DMS79 (cell line): ENCODE measurements at places on chromosomes 4 and X.

GRCh38 chr4:3372264-3372932 lies 69.4 kb upstream of the HGFAC start:
- DNase-seq = no peak

GRCh38 chrX:14777525-14777924 lies 95.3 kb downstream of the FANCB start:
- no peak for DNase-seq

GRCh38 chr4:184856277-184856609 lies 30.5 kb upstream of the ACSL1 start:
- DNase-seq = no peak

- no peak for DNase-seq
Measured at GRCh38 chr4:120071192-120071795, 4.6 kb upstream of the MAD2L1 start.

DNA sequence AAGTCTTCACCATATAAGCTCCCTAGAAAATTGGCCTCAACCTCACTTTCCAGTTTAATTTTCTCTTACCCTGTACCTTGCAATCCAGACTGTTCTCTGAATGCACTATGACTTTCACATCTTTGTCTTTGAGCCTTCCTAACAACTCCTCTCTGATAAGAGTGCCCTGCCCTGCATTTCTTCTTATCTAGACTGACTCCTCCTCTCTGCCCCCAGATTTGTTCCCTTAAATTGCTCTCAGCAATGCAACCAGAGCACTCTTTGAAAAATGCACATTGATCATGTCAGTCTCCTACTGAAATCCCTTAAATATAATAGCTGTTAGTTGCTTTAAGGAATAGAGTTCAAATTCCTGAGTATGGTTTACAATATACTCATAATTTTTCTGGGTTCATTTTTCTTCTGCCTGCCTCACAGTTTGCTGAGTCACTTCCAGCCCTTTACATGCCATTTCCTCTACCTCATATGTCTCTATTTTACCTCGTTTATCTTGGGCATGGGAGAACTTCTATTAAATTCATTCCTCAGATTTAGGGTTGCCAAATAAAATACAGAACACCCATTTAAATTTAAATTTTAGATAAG lies 582.7 kb upstream of the AADAT start:
- DNase-seq = no peak

DNA sequence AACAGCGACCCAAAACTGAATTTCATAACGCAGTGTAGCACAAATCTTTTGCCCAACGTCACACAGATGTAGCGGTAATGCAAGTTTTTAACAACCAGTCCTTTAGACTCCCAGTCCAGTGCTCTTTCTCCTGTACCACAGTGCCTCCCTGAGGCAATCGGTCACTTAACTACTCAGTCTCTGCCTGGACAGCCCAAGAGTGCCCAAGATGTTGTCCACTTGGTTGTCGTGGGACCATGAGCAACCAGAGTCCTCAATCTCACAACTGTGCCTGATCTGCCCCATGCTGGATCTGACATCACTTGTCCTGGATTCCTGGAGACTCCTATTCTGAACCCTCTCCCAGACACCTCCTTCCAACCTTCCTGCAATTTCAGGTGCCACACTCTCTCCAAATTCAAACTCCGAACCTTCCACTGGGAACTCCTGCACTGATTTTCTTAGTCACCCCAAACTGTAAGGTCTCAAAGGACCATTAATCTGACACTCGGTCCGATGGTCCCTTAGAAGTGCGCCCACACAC lies 702 bp downstream of the MMGT1 start:
- no peak for DNase-seq

DNA sequence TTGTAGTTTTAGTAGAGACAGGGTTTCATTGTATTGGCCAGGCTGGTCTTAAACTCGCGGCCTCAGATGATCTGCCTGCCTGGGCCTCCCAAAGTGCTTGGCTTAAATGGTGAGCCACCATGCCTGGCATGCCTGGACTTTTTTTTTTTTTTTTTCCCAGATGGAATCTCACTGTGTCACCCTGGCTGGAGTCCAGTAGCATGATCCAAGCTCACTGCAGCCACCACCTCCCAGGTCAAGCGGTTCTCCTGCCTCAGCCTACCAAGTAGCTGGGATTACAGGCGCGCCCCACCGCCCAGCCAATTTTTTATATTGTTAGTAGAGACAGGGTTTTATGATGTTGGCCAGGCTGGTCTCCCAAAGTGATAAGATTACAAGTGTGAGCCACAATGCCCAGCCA lies 8.4 kb downstream of the UBE2K start:
- DNase-seq = no peak

DNA sequence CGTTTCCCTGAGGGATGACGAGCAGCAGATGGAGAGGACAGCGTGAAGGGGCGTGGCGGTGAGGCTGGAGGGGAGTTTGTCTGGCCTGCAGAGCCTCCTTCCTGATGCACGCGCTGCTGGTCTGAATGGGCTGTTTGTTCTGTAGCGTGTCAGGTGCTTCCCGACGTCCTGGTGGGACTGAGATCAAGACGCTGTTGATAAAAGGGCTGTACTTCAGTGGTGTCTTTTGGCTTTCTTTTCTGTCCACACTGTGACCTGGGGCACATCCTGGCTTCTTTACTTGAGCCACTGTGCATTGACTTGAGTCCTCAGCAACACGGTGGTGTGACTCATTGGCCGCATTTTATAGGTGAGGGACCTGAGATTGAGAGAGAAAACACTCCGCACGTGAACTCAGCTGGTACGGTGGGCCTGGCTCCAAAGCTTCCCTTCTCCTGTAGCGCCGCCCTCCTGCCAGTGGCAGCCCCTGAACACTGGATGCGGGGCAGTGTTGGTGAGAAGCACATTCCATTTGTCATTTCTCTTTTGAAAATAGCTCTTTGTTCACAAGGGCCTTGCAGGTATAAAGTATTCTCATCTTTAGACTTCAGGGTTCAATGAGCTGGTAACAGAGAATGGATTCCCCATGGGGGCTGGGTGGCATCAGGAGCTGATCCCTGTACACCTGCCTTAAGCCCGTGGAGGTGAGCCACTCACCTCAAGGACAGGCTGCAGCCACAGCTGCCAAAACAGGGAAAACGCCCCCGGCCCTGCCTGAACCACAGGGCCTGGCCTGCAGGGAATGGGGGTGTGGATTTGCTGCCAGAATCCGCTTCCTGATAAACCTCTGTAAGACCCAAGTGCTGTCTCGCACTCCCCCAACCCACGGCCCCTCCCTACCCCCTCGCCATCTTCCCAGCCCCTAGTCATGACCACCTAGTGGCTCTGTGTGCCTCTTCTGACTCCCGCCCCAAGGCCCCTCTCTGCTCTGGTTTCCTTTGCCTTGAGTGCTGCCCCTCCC lies 29.2 kb downstream of the NSG1 start:
- DNase-seq = peak; percentile 64

GRCh38 chrX:134520860-134521390 lies 61.0 kb downstream of the HPRT1 start:
- DNase-seq = no peak

- no peak for DNase-seq
Measured at GRCh38 chr4:41448934-41449333, 89.0 kb upstream of the LIMCH1 start.

GRCh38 chrX:48992341-48992740 lies 9.7 kb downstream of the GRIPAP1 start:
- no peak for DNase-seq

- DNase-seq = no peak
Measured at GRCh38 chrX:116111934-116112595, 58.5 kb upstream of the AGTR2 start.

DNA sequence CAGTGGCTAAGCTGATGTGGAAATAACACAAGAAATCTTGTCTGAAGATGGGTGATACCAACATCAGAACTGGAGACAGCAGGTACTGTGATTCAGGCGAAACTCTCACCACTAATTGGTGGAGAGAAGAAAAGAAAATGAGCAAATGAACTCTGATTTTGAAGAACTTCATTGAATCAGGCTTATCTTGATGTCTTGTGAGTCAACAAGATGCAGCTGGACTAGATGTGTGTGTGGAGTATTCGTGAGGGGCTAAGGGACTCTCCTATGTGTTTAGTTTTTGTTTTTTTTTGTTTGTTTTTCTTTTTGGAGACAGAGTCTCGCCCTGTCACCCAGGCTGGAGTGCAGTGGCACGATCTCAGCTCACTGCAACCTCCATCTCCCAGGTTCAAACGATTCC lies 131.6 kb downstream of the DHRSX start:
- no peak for DNase-seq

GRCh38 chr4:15652191-15652590 lies 3.0 kb downstream of the FBXL5 start:
- DNase-seq = no peak

- no peak for DNase-seq
Measured at GRCh38 chr4:127210893-127211649, 421.7 kb upstream of the INTU start.

DNA sequence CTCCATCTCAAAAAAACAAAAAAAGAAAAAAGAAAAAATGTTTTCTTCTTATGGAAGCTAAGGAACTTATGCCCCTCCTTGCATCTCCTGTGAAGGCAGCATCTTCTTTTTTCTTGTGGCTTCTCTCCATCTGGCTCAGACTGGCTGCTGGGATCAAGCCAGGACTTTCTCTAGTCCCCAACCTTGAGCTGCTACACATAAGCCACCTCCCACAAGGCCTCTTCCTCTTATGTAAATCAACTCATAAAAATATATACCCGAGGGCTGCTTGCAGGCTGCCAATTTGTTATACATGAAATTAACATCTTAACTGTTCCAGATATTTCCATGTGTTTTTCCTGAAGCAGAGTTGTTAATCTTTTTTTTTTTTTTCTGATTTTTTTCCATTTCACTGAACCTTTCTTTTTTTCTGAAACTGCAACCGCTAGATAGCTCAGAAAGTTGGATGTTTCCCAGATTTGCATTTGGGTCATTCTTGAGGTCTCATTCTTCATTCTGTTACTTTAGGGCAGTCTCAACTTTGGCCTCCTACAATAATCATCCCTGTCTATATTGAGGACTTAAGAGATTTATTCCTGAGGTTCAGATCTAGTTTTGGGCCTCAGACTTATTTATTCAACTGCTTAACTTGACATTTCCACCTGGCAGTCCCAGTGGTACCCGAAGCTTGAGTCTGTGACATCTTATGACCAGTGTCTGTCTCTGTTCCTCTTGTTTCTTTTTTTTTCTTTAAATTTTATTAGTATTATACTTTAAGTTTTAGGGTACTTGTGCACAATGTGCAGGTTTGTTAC lies 10.3 kb downstream of the SNX25 start:
- no peak for DNase-seq

DNA sequence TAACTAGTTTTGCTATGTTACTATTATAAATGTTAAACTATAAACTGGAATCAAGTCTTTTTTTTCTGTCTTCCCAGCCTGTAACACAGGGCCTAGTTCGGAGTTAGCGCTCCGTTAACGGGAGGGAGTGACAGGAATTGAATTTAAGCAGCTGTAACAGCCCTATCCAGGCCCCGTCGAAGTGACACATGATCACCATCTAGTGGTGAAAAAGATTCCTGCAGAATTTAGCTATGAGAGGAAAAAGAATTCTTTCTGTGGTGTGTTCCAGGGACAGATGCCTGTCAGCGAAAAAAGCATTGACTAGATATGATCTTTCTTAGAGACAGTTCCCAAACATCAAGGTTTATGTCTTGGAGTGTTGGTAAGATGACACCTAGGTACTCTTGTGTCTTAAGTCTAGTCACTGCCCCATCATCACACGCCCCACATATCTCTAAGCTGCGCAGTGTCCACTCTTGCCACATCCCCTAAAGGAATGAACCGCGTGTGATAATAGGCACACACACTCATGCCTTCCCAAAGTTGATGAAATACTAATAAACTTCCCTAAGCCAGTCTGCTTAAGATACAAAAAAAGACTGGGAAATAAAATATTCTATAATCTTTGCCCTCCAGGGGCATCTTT lies 2.1 kb downstream of the GAB3 start:
- no peak for DNase-seq

DNA sequence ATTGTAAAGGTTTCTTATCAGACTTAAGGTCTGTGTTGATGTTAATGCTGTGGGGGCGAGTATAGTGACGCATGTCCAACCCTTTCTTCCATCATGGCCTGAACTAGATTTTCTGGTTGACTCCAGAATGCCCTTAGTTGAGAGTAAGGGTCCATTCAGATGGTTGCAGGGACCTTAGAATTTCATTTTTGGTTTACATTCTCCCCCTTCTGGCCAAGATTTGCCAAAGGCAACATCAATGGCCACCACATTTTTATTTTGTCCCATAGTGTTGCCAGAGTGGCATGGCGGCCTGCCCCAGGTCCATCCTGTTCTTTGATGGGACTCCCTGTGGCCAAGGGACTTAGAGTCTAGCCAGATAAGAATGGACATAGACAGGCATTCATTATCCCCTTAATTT lies 368.5 kb downstream of the GPM6A start:
- no peak for DNase-seq

DNA sequence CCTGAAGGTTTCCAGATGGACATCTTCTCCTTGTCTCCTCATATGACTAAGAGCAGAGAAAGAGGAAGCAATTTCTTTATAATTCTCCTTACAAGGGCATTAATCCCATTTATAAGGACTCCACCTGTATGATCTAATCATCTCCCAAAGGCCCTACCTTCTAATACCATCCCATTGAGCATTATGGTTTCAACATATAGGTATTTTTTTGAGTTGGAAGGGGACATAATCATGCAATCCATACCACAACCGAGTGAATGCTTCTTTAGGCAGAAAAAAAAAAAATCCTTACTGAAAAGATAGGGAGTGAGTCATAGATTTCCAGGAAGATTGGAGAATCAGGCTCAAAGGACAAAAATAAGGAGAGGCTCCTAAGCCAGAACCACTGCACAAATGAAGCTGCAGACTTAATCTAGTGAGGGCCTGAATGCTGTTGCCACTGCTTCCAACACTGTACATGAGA lies 312.5 kb upstream of the HS3ST1 start:
- DNase-seq = no peak

- DNase-seq = no peak
Measured at GRCh38 chr4:3813151-3814052, 47.2 kb downstream of the ADRA2C start.

DNA sequence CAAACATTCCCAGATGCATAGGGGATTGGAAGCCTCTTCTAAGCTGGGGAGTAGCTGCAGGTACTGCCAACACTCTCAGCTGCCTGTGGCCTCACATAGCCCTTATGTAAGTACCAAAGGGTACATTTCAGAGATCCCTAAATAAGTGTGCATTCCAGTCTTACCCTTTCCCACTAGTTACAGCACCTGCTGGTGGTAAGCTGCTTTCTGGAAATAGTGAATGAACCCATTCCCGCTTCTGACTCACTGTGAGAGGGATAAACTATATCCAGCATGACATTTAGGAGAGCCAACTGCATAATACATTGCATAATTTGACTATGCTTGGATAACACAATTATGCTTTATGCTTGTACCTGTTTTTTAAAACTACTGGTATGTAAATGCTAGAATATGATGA lies 149.0 kb downstream of the FAM13A start:
- no peak for DNase-seq

DNA sequence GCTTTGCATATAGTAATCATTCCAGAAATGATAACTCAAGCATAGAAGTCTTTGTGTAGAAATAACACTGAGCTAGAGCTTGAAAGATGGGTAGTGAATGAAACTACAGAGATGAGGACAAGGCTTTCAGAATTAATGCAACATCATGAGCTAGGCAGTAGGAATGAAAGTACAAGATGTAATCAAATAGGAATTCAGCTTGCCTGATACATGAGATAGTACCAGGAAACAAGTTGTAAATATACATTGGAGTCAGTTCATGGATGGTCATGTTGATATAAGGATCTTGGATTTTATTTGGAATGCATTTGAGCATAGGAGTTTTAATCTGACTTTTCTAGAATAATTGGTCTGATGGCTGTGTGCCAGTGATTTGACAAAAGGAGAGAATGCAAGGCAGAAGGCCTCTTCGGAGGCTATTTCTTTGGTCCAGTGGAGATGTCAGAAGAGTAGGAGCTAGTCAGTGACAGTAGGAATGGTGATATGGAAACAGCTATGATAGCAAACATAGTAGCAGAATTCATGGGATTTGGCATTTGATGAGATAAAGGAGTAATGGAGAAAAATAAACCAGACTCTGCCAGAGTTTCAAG lies 206.4 kb upstream of the PACRGL start:
- no peak for DNase-seq
